GM12892 (cell line): ENCODE measurements at places on chromosomes 1 and 21.

GRCh38 chr1:55064071-55064581 is 24.8 kb downstream of the PCSK9 start:
- DNase-seq = no peak

GRCh38 chr1:238895911-238896310 is 490.5 kb upstream of the CHRM3 start:
- no peak for DNase-seq

DNA sequence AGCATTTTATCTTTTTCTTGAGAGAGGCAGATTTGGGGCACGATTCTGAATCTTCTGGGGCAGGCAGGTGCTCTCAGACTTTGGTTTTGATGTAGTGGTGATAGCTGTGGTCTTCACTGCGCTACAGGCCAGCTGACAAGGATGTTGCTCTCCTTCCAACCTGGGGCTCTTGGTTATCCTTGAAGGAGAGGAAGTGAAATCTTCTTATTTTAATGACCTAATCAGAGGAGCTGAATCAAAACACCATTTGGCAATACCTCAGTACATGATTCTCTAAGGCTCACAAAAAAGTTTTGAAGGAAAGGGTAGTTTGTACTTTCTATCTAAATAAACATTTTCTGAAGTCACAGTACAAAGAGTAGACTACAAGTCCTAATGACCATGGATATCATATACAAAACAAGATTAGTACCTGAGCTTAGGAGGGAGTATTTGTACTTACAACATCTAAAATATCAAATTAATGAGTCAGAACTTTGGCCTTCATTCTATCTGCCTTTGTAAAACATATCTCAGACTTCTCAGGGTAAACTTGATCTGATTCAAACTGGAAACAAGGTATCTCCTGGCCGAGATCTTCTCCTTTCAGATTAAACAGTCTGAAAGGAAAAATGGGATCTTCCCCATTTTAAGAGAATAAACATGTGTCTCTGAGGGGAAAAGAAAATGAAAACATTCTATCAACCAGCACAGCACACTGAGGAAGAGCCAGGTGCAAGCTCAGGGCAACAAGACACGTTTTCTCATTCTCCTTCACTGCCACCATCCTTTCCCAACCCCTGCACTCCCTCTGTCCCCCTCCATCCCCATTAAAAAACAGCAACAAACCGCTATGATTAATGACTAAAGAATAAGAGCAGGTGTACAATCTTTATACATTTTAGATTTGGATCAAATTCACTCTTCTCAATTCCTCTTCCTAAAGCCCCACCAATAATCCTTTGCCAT is 69.2 kb downstream of the SH3GLB1 start:
- no peak for DNase-seq

GRCh38 chr1:41535276-41535675 is 50.8 kb upstream of the EDN2 start:
- no peak for DNase-seq

DNA sequence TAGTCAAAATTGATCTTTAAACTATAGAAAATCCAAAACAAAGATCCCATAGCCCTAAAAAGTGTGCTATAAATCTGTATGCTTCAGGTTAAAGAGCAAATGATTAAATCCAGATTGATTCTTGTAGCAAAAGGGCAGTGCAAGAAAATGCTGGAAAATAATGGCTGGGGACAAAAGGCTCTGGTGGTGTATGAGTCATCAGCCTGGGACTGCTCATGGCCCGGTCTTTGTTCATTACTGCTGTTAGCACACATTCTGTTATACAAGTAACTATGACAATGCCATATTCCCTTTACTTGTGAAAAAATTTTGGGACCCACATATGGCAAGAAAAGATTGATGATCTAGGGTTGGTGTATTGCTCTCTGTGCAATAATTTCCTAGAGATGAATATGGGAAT is 89.1 kb downstream of the RWDD3 start:
- DNase-seq = no peak

GRCh38 chr1:10615332-10615731 is 140.6 kb downstream of the PEX14 start:
- no peak for DNase-seq
